Stimulated activated CD4-positive, alpha-beta T cell treated with anti-CD3 and anti-CD28 coated beads, Interleukin-12 subunit alpha, Interleukin-12 subunit beta, amount 100 ng/mL, for 4 hours (primary cell): ENCODE measurements at places on chromosomes 12 and 14.

DNA sequence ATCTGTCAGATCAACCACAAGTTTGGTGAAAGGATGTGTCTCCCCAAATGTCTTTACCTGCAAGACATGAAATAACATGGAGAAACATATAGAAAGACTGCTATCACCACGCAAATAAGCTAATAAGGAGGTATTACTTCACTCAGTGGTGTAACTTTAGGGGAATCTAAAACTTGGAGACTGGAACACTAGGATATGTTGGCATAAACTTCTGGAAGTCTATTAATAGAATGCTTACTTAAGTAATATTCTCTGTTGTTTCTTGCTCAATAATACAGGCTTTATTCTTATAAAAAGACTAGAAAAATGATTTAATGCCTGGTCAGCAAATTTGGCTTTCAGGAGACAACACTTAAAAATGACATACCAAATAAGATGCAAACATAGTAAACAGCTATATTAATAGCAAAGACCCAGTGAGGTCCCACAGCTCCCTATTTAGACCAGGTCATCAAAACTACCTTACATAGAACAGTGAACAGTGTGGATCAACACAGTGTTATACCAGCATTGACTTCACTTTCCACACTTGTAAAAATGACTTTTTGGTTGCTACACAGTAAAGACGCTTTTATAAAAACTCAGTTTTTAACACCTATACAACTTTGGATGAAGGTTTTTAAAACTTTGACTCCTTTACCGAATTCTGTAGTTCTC lies 18.9 kb upstream of the HAL start:
- no peak for DNase-seq

DNA sequence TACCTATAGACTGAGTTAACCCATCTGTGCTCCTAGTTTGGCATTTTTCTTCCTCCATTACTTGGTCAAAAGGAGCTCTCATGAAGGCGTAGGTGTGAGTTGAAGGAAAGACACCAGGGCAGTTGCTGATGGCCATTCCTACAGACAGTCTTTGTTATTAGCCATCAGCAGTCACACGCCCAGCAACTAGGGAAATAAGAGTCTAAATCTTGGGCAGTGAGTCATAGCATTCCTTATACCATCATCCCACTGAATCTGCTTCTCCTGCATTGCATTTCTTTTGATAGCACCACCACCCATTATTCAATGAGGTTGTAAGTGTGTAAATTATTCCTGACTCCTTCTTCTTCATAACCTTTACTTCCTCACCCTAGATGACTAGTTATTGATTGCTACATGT lies 150.9 kb upstream of the IGF1 start:
- no peak for DNase-seq

- DNase-seq: no peak
Observed at GRCh38 chr14:43411841-43412240, 1095.2 kb downstream of the FSCB start.

- DNase-seq: peak; percentile 79
Observed at GRCh38 chr14:105944632-105945610, 418.5 kb downstream of the TMEM121 start.

GRCh38 chr12:73678335-73678734 lies 859.3 kb upstream of the ATXN7L3B start:
- DNase-seq: no peak

GRCh38 chr14:76612654-76613053 lies 148.6 kb upstream of the VASH1 start:
- DNase-seq: no peak

DNA sequence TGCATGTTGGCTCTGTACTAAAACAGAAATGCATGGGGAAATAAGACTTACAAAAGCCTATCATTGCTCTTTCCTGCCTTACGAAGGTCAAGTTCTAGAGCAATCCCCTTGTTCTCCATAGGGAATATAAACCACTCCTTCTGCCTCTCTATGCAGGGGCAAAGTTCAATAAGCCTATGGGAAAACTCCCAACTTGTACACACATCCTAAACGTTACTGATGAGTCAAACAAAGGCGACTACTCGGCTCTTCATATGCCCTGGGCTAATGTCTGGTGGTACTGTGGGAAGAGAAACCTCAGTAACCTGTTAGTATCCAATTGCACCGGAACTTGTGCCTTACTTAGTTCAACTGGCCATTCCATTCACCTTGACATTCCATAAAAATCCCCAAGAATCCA lies 32.7 kb downstream of the PRMT8 start:
- no peak for DNase-seq

DNA sequence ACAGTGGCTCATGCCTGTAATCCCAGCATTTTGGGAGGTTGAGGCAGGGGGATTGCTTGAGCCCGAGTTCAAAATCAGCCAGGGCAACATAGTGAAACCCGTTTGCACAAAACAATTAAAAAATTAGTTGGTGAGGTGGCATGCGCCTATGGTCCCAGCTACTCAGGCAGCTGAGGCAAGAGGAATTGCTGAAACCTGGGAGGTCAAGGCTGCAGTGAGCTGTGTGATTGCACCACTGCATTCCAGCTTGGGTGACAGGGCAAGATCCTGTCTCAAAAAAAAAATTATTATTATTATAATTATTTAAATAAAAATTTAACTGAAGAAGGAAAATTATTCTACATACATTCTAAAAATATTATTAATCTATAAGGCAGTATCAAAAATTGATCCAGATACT lies 164.1 kb downstream of the ITPR2 start:
- DNase-seq: no peak

DNA sequence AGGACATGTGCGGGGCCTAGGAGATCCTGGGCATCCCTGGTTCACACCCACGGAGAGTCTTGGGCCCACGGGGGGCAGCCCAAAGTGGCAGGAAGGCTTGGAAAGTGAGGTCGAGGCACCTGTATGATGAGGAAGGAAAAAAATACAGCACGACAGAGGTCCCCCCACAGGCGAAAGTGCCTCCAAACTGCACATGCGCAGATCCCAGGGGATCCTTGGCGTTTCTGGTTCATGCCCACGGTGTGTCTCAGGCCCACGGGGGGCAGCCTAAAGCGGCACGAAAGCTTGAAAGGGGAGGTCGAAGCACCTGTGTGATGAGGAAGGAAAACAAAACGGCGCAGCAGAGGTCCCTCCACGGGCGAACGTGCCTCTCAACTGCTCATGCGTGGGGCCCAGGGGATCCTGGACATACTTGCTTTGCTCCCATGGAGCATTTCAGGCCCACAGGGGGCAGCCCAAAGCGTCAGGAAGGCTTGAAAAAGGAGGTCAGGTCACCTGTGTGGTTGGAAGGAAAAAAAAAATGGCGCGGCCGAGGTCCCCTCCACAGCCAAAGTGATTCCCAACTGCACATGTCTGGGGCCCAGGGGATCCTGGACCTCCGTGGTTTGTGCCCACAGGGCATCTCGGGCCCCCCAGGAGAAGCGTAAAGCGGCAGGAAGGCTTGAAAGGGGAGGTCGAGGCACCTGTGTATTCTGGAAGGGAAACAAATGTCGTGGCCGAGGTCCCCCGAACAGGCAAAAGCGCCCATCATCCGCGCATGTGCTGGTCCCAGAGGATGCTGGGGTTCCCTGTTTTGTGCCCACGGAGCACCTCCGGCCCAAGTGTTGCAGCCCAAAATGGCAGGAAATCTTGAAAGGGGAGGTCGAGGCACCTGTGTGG lies 582.6 kb downstream of the ALG10 start:
- DNase-seq: no peak

DNA sequence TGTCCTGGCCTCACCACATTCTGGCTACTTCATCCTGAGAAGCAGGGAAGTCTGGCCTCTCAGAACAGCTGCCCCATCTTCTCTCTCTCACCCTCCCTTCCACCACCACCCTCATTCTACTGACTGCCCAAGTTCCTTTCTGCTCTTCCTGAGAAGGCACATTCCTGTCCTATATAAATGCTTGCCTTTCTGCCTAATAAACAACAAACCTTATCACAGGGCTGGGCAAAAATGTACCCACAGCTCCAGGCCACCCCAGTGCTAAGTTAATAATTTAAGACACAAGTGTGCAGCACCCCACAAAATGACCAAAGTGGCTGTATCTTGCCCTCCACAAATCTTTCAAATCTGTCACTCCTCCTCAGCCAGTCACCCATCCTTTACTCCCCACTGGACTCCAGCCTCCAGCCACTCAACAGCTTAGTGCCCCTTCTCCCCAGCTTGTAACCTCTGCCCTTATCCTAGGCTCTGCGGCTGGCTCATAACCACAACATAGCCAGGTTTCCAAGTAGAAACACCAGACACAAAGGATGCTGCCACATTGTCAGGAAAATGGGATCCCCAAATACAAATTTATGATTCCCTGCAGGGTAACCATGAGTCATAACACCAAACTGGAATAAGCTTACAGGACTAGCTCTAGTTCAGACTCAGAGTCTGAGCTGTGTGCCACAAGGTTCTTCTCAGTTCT lies 15.0 kb downstream of the OXA1L start:
- DNase-seq: no peak

- DNase-seq: no peak
Observed at GRCh38 chr14:101069228-101069549, 165.7 kb upstream of the RTL1 start.

DNA sequence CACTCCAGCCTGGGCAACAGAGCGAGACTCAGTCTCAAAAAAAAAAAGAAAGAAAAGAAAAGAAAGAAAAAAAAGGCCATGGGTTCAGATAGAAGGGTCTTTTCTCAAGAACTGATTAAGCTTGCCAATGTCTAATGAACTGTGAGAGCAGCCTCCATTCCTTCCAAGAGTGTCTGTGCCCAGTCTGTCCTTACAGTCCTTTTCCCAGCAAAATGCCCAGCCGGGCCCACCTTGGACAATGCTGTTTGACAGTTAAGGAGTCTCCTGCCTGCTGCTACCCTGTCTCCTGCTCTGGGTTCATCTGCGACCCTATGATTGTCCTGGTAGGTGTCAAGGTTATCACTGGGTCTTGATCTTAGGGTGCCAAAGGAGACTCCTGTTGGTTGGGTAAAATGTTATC lies 21.4 kb downstream of the SYNE3 start:
- no peak for DNase-seq

GRCh38 chr14:63986789-63987533 lies 134.2 kb downstream of the SYNE2 start:
- DNase-seq: no peak

DNA sequence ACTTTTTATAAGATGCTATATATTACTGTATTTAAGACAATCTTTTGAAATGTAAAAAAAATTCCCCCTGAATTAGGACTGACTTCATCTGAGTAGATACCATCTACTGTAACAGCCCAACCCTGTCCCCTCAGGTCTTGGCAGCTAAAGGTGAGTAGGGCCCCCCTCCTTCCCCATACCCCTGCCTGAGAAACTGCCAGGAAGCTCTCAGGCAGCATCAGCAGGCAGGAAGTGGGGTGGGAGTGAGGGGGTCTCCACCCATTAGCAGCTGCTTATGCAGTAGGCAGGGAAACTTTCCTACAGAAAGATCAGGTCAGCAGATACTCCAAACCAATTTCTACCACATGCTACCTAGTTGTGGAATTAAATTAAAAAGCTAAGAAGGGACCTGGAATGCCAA lies 62.5 kb downstream of the PAX9 start:
- DNase-seq: no peak

DNA sequence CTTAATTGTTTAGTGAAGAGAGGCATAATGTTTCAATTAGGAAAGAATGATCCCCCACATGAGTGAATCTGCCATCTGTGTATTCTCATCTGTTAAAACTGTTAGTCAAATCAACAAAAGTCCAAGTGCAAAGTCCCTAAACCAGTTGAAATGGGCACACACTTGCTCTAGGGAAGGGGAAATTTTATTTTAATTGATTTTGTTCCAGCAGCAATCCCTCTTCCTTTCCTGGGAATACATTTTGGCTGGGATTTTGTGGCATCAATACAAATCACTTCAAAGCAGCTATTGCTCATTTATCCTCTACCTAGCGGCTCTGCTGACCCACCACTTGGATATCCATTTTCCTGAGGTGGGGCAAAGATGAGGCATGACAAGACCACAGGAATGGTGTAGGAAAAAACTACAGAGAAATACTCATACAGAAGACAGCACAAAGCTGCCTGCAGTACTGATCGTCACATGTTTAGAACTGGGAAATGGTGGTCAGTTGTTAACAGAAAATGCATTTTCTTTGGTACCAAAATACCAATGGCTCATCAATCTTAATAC lies 9.8 kb upstream of the SSTR1 start:
- no peak for DNase-seq

- DNase-seq: no peak
Observed at GRCh38 chr14:74921053-74921620, 1.9 kb downstream of the RPS6KL1 start.

DNA sequence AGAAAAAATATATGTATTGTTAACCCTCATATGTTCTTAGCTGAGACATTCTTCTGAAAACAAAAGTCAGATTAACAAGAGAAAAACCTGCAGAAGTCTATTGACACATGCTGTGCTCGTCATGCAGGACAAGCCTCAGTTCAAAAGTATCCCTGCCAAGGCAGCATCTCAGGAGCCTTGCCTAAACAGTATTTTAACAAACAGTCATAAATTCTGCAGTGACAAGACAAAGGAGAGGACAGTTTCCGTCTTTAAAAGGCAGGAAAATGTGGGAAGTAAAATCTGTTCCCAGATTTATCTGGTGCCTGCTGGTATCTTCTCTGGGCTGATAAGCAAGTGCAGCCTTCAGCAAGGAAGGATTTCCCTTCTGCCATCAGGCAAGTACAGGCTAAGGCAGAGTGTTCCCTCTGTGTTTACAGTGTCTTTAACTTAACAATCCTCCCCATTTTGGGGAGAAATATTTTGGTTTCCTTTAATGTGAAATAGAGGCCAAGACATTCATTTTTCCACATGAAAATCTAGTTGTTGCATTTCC lies 480.2 kb upstream of the CCDC196 start:
- DNase-seq: no peak

DNA sequence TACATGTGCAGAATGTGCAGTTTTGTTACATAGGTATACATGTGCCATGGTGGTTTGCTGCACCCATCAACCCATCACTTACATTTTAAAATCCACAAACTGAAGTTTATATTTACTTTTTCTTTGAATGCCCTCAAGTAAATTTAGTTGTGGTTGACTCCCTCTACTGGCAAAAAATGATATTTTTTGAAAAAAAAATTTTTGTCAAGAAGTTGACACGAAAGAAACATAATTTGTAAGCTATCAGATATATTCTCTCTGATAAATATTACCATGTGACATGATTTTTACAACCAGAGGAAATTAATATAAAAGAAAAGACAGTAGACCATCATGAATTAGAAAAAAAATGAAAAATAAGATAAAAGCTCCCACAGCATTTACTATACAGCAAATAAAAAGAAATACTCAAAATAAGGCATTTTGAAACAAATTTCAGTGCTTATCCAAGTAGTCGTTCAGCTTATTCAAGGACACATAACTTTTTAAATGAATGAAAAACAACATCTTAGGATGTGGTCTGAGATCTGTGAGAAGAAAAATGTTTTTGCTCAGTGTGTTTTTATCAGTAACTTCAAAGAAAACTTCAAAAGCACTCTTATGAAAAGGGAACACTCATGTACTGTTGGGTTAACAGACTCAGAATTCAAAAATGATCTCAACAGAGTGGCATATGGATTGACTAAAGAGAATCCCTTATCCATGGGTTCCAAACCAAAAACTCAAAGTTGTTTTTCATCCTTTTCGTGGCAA lies 30.0 kb upstream of the GRIP1 start:
- no peak for DNase-seq

DNA sequence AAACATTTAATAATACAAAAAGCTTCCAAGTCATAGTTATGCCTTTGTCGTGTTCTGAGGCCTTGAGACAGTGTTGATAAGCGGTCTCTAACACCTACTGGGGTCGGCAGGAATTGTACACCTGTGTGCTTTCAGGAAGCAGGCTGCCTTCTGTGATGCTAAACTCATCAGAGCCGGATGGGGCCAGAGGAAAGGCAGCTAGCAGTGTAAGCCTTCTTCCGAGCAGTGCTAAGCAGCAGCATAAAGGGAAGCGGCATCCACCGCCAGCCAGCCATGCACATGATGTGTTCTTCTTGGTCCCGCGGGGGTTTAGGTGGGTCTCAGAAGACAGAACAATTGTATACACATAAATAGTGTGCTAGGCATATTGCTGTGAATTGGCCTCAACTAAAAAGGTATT lies 159.3 kb downstream of the SLC15A4 start:
- no peak for DNase-seq
